ENCODE measurements at places on chromosomes 1 and 21. TPM values are rescaled to one million over a fixed set of nuclear protein-coding genes. Genes with fewer than 3 reads are reported as not detected.

LCE1A gene
- not detected for total RNA-seq

- no peak for DNase-seq
Measured at GRCh38 chr1:36729289-36729688, 246.6 kb upstream of the CSF3R start.

SERINC2 gene
- total RNA-seq: 32.3 TPM

- DNase-seq: no peak
Measured at GRCh38 chr1:1054099-1054700, 19.9 kb downstream of the RNF223 start.

GRCh38 chr21:42396799-42397745 lies 1.2 kb upstream of the TMPRSS3 start:
- no peak for DNase-seq

GRCh38 chr1:231206856-231207255 lies 34.2 kb upstream of the GNPAT start:
- no peak for DNase-seq

CYP2J2 gene
- total RNA-seq: 13.1 TPM

DNA sequence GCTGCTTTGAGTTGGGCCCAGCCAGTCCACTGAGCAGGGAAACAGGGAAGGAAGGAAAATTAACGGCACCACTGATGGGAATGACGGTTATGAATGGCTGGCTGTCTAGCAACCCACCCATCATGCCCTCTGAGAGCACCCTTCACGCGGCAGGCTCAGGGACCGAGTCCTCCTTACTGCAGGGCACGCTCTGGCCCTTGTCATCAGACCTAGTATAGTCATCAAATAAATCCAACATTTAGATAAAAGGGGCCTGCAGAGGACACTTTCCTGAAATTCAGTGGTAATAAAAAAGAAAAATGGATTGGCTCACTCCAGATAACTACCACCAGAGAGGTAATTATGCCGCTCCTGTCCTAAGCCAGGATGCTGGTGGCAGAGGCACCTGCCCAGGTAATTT lies 509.4 kb downstream of the MATN1 start:
- DNase-seq: no peak

- DNase-seq: no peak
Measured at GRCh38 chr1:197285526-197286205, 17.6 kb downstream of the CRB1 start.

SPRR2A gene
- total RNA-seq: not detected

DNA sequence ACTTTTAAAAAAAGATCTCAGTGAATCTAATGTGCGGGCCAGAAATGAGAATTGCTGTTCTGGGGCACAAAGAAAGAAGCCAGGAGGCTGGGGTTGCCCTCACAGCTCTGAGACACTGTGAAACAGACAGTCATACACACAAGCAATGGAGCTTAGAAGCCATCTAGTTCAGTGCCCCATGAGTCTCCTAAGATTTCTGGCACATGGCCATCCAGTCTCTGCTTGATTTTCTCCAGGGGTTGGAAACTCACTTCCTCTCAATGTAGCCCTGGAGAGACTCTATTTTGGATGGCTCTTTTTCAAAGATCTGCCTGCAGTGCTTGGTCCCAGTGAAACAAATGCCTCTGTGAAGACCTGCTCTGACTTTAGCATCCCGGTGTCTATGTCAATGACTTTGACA lies 38.6 kb downstream of the KCNN3 start:
- DNase-seq: no peak

GRCh38 chr1:197101978-197102377 lies 34.9 kb upstream of the F13B start:
- no peak for DNase-seq

CBR3 gene
- 8.4 TPM for total RNA-seq

DNA sequence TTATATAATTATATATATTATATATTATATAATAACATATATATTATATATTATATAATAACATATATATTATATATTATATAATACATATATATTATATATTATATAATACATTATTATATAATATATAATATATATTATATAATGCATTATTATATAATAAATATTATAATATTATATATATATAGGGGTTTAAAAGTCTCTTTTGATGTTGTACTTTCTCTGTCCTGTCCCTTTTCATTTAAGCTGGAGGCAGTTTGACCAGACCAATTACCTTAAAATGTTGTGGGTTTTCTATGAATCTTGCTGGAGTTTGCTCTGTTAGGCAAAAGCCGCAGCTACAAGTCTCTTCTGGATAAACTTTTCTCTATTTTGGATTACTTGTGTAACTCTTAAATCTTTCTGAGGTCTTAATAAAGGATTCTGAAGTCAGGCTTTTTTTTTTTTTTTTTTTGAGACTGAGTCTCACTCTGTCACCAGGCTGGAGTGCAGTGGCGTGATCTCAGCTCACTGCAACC lies 22.2 kb upstream of the KIF1B start:
- no peak for DNase-seq

CD1D gene
- 4.8 TPM for total RNA-seq

FCRL2 gene
- total RNA-seq: 0.54 TPM

DNA sequence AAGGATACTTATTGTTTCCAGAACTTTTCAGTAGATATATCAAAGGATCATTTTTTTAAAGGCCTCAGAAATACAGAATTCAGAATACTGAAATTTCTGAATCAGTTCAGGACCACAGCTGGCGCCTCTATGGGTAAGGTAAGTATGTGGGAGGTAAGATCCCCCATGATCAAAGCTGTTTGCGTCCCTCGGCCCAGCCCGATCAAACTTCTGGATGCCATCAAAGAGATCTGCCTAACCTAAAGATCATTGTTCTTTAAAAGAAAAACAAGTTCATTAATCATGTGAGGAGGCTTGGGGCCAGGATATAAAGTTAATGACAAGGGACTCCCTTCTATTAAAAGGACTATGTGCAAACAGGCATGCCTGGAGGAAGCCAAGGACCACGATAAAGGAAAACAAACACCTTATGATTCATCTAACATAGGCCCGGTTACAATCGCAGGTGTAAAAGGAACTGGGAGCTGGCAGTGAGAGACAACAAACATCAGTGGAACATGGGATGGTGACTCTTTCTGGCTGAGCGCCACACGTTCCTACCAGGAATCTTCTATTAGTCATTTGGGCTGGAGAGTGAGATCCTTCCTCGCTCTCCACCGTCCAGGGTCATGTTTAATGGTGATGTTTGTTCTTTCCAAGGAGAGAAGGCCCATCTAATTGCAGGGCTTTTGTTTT lies 2.8 kb upstream of the BACE2 start:
- DNase-seq: no peak

- no peak for DNase-seq
Measured at GRCh38 chr1:29283804-29284195, 47.5 kb downstream of the PTPRU start.

DNA sequence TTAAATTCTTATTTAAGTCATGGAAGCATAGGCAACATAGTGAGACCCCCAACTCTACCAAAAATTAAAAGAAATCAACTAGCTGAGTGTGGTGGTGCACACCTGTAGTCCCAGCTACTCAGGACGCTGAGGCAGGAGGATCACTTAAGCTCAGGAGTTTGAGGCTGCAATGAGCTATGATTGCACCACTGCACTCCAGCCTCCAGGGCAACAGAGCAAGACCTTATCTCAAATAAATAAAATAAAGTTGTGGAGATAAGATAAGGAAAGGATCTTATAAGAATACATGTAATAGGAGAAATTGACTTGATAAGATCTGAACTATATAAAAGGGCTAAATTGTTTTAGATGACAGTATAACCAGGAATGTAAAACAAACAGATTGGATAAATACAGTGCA lies 2.3 kb upstream of the BATF3 start:
- no peak for DNase-seq

DNA sequence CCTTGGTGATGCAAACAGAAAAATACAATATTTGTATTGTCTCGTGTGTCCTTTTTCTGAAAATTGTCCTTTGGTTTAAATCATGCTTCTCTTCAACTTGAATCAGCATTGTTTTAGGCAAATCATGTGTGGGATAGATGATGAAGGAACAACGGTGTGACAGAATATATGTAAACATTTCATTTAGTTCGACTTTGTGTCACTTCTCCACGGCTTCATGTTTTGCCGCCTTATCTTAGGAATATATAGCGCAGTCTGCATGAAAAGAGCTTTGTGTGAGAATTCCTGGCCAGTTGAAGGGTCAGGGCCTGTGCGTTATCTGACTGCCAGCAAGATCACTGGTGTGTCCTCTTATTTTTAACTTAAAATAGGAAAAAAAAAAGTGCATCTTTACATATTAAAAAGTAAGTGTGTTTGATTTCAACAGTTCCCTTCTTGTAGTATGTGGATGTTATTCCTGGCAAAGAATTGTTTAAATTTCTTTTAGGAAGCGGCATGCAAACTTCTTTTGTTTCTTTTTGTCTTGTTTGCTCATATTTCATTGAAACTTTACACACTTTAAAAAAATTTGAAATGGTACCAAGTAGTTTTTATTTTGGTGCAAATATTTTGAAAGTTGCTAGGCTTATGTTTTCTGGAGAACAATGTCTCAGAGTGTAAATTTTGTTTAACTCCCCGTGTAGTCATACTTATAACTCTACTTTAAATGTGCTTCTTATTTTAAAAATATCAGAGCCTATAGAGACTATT lies 465.2 kb downstream of the USP25 start:
- DNase-seq: no peak

MPL gene
- total RNA-seq: 1.00 TPM

DNA sequence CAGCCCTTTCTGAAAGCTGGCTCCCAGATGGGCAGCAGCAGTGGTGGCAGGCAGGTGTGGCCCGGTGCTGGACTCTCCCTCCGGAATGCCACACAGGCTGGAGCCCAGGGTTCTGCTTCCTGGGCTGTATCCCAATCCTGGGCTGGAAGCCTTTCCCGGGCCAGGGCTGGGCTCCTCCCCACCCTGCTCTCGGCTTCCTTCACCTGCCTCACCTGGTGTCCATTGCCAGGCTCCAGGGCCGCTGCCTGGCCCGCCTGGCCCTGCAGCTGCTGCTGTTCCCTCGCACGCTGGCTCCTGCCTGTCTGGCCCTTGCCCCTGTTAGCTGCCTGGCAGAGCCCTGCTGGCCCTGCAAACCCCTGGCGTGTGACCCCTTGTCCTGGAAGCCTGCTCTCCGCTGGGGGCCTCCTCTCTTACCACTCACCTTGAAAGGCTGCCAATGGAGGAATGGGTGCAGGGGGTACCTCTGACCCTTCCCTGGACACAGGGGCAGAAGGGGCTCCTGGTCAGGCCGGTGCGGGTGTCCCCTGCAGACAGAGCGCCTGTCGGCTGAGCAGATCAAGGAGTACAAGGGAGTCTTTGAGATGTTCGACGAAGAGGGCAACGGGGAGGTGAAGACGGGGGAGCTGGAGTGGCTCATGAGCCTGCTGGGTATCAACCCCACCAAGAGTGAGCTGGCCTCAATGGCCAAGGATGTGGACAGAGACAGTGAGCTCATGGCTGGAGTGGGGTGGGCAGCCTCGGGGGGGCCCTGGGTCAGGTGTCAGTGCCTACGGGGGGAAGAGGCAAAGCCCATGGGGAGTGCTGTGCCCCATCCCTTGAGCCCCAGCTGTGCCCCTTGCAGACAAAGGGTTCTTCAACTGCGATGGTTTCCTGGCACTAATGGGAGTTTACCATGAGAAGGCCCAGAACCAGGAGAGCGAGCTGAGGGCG lies 1.1 kb downstream of the CALML6 start:
- peak; percentile 72 for DNase-seq

PDPN gene
- total RNA-seq: 24.2 TPM

OR2M3 gene
- total RNA-seq: not detected

DNA sequence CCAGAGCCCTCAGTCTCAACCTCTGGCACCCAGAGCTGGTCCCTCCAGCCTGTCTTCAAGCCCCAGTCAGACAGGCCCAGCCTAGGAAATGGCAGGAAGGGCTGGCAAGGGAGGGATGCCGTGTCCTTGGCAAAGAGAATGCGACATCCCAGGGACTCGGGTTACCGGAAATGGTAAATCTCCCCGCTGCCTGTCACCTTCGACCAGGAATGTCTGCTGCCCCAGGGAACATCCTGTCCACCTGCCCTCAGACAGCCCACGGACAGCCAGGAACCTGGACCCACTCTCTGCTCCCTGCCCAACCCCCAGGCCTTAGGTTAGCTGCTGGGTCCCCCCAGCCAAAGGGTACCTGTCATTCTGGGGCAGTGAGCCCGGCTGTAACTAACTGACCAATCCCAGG lies 23.9 kb downstream of the HSPG2 start:
- no peak for DNase-seq

- no peak for DNase-seq
Measured at GRCh38 chr1:46423574-46424240, 29.6 kb downstream of the FAAH start.

GRCh38 chr1:51520700-51521248 lies 1.7 kb upstream of the EPS15 start:
- no peak for DNase-seq

- DNase-seq: no peak
Measured at GRCh38 chr21:33865996-33866575, 49.5 kb downstream of the ATP5PO start.

GRCh38 chr1:147246044-147246690 lies 3.7 kb downstream of the CHD1L start:
- no peak for DNase-seq

PFDN2 gene
- total RNA-seq: 39.1 TPM

- DNase-seq: no peak
Measured at GRCh38 chr21:26138615-26139257, 31.8 kb downstream of the APP start.

RGS7 gene
- not detected for total RNA-seq

GRCh38 chr21:42542196-42542595 lies 28.5 kb downstream of the SLC37A1 start:
- DNase-seq: no peak

DNA sequence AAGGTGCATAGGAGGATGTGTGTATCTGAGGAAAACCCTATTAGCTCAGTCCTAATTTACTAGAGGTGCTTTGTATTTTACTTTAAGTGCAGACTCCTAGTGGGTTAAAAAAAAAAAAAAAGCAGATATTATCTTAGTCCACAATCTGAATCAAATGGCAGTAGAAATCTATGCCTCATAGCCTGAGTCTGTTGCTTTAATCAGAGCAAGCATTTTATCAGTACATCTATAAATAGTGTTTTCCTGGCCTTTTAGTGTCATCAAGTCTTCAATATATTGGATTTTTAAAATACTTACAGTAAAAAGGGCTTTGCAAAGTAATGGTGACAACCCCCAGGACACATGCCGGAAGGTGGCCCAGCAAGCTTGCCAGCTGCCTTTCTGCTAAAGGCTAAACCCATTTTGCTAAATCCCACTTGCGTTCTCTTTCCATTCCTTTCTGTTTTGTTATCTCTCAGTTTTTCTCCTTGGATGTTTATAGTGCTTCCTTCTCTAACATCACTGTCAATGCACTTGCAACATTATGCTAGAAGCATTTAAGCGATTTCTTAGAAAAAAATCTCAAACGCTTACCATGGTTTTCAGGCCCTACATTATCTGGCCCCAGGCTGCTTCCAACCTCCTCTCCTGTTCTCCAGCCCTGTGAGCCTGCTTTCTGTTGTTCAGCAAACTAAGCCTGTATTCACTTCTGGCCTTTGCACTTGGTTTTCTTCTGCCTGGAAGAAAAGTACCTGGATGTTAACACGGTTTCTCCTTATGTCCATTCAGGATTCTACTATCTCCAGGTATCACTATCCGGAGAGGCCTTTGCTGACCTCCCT lies 206.3 kb downstream of the PDE4B start:
- no peak for DNase-seq

GRCh38 chr1:172144445-172145061 lies 275.9 kb upstream of the C1orf105 start:
- peak; percentile 37 for DNase-seq
